ENCODE measurements at places on chromosomes 2 and 18.

- no peak for DNase-seq
Measured at GRCh38 chr2:12178289-12179080, 432.1 kb downstream of the LPIN1 start.

- no peak for DNase-seq
Measured at GRCh38 chr2:127392133-127392827, 4.5 kb upstream of the MAP3K2 start.

- peak; percentile 5 for DNase-seq
Measured at GRCh38 chr2:75200140-75201096, 1.1 kb upstream of the TACR1 start.

DNA sequence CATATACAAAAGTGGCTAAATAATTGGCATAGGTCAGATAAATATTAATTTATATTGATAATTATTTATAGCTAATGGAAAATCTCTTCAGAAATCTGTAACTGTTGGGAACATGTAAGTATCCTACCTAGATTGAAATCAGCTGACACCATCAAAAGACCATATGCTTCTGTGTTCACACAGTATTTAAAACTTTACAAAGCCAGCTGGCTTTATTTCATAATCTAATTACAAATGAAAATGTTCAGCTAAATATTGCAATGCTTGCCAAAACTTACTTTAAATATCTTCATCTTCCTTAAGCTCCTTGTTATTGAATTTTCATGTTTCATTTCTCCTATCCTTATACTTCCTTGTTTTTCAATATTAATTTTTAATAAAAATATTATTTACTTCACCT lies 190.9 kb upstream of the DOK6 start:
- DNase-seq = no peak

DNA sequence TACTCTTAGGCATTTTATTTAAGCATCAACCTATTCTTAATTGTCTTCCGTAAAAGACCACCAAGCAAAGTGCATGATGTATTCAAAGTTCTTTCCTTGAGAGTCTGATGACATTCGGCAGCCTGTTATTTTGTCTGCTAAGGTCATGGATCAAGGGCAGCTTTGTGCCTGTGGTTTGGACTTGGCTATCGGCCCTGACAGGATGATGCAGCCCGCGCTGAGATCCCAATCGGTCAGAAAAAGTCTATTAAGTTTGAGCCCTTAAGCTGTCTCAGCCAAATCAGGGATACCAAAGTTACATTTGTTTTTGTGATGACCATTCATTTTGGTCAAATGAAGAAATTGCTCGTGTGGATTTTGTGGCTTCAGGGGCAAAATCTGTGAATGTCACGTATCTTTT lies 718.9 kb upstream of the FANCL start:
- DNase-seq = no peak

- DNase-seq = no peak
Measured at GRCh38 chr2:134410006-134410405, 156.1 kb downstream of the MGAT5 start.

DNA sequence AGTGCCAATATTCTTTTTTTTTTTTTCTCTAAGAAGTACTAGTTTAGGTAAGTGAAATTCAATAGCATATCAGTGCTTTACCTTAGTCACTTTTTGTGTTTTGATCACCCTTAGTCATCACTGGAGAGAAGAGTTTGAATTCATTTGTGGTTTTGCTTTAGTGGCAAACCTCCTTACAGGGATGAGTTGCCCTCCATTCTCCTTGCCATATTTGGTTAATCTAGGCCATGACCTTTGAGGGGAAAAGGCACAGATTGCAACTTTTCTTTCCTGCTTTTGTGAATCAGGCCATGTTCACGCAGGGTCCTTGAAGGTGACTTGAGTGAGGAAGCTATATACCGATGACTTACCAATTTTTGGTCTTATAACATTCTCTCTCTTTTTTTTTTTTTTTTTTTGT lies 34.4 kb downstream of the PLEKHA3 start:
- peak; percentile 31 for DNase-seq
